IPS DF 6.9 (cell line): ENCODE measurements at places on chromosomes 5 and 9.

DNA sequence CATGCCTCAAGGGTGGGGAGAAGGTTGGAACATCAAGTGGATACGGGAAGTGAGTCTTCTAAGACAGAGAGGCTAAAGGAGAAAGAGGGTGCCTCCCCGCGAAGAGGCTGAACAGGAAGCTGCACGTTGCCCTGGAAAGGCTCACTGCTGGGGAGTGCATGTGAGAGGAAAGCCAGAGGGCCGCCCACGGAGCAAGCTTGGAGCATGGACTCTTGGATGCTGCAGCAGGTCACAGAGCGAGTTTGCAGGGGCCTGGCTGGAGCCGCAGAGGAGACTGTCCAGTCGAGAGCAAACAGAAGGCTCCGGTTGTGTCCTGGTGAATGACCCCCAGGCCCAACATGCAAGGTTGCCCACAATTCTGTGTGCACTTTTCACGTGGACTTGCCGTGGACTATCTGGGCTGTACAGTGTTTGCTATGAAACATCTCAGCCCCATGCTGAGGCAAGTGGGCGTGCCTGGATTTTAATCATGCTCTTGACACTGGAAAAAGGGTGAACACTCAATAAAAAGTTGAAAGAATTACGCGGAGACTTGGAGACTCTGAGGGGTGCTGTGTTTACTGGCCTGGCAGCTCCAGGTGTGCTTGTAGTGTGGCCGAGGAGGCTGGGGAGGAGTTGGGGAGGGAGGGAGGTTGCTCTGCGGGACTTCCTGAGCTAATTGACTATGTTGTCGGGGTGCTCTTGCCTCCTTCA is 54.5 kb upstream of the GARNL3 start:
- DNase-seq: no peak

GRCh38 chr9:80867731-80868130 is 821.6 kb downstream of the TLE1 start:
- DNase-seq: no peak

GRCh38 chr5:155101697-155102096 is 88.1 kb downstream of the KIF4B start:
- DNase-seq: no peak

DNA sequence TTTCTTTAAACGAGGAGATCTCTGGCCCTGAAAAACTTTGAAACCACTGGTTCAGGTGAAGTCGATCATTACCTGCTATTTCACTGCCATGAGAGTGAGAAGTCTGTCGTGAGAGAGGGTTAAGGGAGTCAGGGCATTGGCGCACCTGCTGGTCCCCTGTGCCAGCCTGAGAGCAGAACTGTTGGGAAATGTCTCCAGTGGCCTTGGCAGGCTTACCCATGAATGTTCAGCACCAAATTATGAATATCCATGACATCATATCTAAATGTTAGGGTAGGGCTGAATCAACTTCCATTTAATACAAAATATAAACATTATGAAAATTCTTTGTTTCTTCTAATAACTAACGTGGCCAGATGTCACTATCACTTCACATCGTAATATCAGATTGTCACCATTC is 379.3 kb downstream of the KDM4C start:
- no peak for DNase-seq

DNA sequence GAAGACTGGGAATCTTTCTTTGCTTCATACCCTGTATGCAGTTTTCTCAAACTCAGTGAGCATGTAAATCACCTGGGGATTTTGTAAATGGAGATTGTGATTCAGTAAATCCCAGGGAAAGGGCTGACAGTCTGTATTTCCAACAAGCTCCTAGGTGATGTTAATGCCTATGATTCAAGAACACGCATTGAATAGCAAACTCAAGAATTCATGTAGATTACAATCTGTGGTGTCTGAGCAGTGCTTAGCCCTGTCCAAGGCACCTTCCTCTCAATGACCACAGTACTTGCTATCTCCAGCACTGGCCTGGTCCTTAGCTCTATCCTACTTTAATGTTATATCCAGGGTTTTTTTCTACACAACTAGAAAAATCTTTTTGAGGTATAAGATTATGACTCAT is 721.4 kb upstream of the MEF2C start:
- no peak for DNase-seq

GRCh38 chr9:73038613-73039012 is 85.8 kb upstream of the ALDH1A1 start:
- DNase-seq: no peak

DNA sequence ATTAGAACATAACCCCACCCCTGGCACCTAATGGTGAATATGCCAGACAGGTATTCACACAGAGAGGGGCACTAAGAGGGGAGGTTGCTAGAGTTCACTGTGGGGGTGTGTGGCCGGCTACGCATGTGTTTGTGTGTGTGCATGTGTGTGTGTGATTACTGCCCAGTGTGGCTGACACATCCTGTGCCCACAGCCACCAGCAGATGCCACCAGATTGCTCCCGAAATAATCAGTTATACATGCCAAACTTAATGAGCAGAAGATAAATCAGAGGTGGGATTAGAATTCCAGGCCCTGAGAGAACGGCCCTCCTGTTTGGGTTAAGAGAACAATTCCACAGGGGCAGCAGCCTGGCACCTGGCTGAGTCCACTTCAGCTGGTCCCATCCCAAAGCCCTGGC is 91.8 kb upstream of the TBCA start:
- DNase-seq: no peak

DNA sequence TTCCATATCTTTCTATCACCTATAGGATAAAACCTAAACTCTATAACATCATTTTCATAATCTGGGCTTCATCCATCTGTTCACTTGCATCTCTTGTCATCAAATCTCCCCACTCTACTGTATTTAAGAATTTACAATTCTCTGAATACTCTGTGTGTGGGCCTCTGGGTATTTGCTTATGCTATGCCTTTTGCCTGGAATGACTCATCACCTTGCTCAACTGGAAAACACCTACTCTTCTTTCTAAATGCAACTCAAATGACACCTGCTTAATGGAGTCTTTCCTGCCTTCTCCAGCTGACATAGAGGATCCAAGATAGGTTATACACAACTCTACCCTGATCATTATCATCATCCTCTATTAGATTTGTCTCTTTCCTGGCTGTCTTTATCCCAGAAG is 421.7 kb downstream of the SPATA31D1 start:
- no peak for DNase-seq

DNA sequence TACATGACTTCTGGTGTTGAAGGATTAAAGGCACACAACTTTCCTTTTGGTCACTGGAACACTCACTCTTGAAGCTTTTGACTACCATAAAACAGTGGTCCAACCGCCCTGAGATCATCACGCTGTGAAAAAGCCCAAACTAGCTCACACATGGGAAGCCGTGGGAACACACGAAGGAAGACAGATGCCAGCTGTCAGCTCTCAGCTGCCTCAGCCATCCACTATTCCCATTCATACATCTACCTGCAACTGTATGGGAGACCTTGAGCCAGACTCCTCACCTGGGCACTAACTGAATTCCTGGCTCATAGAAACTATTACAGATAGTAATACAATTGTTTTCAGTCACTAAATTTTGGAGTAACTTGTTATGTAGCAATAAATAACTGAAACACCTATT is 246.1 kb downstream of the MSX2 start:
- DNase-seq: no peak

- no peak for DNase-seq
Measured at GRCh38 chr9:79701651-79702050, 129.9 kb downstream of the TLE4 start.

DNA sequence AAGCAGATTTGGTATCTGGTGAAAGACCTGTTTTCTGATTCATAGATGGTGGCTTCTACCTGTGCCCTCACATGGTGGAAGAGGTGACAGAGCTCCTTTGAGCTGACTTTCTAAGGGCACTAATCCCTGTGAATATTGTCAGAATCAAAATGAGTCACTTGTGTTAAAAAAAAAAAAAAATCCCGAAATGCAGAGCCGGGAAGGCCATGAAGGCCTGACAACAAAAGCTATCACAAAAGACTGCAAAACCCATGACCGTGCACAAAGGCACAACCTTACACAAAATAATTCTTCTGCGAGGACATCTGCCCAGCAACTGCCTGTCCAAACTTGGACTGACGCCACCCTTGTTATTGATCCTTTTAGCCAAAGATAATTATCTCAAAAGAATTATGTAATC is 19.6 kb upstream of the UBTD2 start:
- no peak for DNase-seq

DNA sequence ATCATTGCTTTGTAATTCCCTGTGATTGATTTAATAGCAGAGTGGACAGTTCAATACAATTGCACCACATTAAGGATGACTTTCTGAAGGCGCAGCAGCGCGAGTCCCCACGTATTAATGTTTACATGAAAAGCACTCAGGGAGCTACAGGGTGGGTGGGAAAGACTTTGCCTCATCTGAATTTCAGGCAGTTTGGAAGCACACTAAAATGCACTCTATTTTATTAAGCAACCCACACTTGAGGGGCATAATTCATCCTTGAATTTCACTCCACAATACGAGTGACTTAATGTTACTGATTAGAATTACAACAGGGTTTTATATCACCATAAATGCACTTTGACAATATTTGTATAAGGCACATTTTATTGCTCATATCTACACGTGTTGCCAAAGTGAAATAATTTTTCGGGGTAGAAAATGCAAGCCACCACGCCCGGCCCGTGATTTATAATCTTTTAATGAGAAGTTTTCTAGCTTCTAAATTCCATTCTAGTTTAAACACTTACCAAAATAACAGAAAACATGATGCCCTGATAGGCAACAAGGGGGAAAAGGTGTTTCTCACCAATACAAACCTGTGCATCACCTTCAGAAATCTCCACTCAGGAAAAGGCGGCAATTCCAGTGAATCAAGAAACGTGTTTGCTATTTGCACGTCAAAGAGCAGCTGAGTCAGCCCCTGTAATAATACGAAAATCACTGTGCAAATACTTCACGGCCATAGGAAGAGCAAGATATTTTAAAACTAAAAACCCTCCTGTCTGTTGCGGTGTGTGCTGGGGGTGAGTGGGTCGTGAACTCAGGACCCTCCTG is 40.5 kb downstream of the IRX4 start:
- no peak for DNase-seq

- DNase-seq: no peak
Measured at GRCh38 chr5:142942901-142943300, 172.7 kb downstream of the ARHGAP26 start.

GRCh38 chr9:78994471-78994870 is 577.3 kb upstream of the TLE4 start:
- no peak for DNase-seq

- no peak for DNase-seq
Measured at GRCh38 chr5:131259326-131259725, 4.5 kb upstream of the CDC42SE2 start.
